ENCODE measurements at places on chromosomes 2 and 18.

DNA sequence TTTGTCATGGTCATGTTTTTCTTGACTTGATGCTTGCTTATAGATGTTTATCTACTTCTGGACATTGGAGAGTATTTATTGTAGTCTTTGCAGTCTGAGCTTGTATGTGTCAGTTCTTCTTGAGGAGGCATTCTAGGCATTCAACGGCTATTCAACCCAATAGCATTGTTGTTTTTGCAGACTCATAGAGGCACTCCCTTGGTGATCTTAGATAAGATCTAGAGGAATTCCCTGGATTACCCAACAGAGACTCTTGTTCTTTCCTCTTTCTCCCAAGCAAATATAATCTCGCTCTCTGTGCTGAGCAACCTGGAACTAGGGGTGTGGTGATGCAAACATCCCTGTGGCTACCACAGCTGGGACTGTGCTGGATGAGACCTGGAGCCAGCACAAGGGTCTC, 40.4 kb downstream of the SYT4 start:
- DNase-seq: no peak

GRCh38 chr2:52022006-52022405, 990.1 kb upstream of the NRXN1 start:
- DNase-seq: no peak

DNA sequence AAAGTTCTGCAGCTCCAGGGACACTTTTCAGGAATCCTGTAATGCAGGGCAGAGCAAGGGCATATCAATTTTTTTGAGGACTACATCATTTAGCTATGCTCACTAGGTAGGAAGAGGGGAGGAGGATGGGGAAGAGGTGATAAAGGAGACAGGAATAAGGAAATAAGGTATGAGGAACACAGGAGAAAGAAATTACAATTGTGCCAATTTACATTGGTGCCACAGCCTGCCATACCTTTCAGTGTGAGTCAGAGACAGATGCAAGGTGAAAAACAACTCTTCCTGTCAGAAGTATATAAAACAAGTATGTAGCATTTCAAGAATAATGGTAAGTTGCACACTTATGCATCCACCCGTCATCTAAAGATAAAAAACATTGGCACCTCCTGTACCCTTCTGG, 5.4 kb upstream of the MRPS9 start:
- no peak for DNase-seq

GRCh38 chr2:10412380-10412779, 35.7 kb downstream of the ODC1 start:
- no peak for DNase-seq

- no peak for DNase-seq
Observed at GRCh38 chr2:53510401-53510800, 257.2 kb upstream of the CHAC2 start.

DNA sequence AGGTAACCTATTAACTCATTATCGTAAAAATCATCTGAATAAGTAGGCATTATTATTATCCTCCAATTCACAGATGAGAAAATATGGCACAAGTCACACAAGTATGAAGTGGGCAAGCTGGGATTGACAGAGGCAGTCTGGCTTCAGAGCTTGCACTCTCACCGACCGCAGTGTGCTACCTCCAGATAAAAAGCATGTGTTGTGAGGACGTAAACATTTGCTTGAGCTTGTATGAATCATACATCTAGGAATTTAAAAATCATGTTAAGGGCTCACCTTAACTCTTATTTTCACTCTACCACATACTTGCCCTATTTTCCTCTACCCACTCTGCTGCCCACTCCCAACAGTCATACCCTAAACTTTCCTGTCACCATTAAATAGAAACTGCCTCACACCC, 65.3 kb upstream of the AMMECR1L start:
- no peak for DNase-seq

DNA sequence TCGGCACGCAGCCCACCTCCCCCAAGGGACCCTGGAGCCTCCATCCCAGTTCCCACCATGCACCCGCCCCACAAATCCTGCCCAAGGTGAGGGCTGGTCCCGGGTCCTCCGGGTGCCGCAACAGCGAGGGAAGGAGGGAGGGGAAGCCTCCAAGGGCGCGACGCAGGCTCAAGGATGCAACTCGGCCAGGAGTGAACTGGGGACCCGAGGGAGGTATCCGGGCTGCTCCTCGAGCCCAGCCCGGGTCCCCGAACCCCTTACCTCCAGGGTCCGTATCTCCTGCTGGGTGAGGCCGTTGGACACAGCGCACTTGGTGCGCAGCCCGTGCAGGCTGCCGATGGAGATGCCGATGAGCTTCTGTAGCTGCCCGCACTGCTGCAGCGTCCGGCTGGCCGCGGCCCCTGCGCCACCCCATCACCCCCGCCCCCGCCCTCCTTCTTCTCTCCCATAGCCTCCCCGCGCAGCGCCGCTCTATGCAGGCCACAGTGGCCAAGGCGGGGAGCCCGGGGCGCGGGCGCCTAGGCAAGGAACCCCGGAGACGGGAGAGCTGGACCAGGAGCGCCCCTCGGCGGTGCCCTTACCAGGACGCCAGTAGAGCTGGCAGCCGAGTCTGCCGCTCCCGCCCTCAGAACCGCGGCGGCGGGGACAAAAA, 124.1 kb downstream of the ANKRD30BL start:
- DNase-seq: no peak

- DNase-seq: no peak
Observed at GRCh38 chr2:31331156-31331555, 83.4 kb downstream of the XDH start.

DNA sequence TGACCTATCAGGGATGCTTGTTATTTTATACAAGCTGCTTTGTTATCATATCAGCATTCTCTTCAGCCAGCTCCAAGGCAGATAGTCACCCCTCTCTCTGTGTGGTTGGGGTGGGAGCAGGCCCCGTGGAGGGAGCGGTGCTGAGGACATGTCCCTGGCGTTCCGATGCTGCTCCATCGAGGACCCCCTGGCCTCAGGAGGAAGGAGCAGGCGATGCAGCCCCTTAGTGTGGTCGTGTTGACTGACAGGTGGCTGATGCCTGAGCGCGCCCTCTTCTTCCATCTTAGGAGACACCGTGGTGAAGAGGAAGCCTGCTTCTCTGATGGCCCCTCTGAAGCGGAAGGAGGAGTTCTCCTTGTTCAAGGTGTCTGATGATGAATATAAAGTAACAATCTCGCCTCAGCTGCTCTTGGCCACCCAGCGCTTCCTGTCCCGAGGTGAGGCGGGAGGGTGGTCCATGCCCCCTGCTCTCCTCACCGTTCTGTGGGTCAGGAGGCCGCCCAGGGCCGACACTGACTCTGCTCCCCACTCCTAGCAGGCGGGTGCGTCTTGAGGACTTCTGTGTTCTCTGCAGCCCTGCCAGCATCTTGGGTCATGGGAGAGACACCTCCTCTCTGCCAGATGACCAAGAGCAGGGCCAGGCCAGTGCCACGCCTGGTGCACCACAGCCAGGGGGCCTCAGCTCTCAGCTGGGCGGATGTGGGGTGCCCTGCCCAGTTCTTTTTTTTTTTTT, 10.6 kb downstream of the CNNM3 start:
- DNase-seq: no peak

DNA sequence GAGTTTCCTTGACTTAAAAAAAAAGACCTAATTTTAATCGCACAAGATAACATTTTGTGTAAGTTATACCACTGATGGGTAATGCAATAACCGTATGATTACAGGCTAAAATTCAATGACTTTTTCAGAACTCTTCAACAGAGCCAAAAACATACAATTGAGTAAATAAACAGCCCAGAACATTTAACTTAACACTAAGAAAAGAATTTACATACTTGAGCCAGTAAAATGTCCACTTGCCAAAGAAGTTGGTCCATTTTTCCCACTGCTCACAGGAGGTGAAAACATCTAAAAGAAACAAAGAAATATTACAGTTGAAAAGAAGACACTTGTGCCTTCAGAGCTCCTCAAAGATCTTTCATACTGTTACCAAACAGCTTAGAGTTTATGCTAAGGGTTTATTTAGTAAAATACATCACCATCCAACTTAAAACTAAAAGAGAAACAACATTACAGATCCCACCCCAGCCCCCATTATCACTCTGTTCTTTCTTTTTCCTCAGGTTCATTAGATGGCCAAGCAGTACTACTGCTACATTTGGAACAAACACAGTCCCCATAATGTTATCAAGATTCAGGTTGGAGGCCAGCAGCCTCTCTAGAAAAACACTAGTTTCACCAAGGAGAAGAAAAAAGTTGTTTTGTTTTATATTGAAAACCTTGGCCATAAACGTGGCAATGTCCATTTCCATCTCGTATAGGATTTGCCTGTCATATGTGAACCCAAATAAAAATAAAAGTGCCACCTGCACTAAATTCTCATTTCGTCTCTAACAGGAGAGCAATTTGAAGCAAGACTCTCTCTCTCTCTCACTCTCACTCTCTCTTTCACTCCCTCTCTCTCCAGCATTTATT, 2.7 kb downstream of the TCF4 start:
- DNase-seq: no peak

DNA sequence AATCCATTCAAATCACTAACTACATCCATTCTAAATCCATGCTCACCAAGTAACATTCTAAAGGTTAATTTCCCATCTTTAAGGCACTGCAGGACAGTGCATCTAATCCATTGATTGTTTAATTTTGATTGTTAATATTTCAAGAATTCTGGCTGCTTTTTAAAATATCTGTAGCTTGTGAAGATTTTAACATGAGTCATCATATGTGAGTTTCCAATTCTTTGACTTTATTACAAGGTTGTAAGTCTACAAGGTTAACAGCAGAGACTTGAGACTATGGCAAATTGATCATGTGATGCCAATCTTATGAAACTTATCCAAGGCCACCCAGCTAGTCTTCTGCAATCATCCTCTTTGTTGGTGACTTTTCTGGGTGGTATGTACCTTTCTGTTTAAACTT, 349.2 kb upstream of the ZC3H15 start:
- DNase-seq: no peak

- no peak for DNase-seq
Observed at GRCh38 chr2:47541848-47542450, 139.0 kb downstream of the MSH2 start.

DNA sequence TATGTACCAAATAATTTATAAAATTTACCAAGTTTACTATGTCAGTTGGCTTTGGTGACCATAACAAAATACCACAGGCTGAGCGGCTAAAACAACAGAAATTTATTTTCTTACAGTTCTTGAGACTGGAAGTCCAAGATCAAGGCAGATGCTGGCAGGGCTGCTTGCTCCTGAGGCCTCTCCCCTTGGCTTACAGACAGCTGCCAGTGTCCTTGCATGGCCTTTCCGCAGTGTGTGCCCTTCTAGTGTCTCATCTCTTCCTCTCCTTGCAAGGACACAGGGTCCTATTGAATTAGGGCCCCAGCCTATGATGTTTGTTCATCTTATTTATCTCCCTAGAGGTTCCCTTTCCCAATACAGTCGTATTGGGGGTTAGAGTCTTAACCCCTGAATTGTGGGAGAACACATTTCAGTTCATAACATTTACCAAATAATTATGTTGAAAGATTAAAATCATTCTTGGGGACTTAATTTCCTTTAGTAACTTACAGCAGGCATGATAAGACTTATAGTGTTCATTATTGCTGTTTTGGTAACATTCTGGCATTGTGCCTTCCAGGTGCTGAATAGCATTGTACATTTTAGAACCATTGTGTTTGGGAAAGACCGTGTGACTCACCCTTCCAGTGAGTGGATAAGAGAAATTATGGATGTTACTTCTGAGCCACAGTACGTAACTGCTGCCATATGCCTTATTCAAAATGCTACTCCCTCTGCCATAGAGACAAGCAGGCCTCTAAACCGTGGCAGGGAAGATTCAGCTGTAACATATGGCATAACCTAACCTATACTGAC, 317.5 kb downstream of the TMX3 start:
- no peak for DNase-seq

DNA sequence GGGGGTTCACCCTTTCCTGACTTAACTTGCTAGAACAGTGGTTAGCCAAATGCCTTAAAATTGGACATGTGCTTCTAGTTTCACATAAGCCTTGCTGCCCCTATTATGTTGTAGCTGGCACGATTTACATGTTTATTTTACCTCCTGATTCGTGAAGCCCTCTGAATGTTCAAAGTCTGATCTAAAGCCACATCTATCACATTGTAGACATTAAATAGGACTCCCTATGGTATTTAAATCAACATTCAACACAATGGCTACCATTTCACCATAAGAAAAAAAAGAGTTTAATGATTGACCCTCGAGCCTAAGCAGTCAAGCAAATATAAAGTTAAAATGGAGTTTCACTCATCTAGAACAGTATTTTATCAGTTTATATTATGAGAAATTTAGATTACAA, 151.5 kb downstream of the GULP1 start:
- DNase-seq: no peak

- DNase-seq: no peak
Observed at GRCh38 chr18:79251021-79251420, 144.7 kb upstream of the NFATC1 start.

GRCh38 chr2:177201919-177202346, 10.7 kb upstream of the HNRNPA3 start:
- no peak for DNase-seq

- no peak for DNase-seq
Observed at GRCh38 chr2:28390746-28391563, 1.7 kb upstream of the FOSL2 start.

- no peak for DNase-seq
Observed at GRCh38 chr18:48749768-48750167, 201.0 kb downstream of the SMAD7 start.

DNA sequence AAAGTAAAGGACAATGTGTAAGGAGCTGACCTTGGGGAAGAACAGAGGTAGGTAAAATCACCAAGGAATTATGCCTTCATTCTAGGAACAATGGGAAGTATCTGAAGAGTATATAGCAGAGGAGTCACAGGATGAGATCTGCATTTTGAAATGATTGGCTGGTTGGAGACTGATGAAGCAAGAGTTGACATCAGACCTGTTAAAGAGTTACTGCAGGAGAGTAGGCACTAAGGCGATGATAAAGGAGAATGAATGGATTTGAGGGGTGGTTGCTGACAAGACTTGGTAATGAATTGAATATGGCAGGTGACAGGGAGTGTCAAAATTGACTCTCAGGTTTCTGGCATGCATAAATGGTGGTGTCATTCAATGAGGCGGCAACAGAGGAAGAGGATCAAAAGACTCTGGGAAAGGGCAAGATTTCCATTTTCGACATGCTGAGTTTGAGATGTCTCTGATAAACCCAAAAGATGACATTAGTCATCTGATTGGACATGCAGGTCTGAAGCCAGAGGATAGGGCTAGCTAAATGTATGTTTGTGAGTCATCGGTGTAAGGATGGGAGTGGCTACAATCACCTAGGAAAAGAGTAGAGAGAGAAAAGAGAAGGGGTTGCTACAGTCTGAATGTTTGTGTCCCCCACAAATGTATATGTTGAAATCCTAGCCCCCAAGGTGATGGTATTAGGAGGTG, 236.5 kb downstream of the DYM start:
- no peak for DNase-seq

DNA sequence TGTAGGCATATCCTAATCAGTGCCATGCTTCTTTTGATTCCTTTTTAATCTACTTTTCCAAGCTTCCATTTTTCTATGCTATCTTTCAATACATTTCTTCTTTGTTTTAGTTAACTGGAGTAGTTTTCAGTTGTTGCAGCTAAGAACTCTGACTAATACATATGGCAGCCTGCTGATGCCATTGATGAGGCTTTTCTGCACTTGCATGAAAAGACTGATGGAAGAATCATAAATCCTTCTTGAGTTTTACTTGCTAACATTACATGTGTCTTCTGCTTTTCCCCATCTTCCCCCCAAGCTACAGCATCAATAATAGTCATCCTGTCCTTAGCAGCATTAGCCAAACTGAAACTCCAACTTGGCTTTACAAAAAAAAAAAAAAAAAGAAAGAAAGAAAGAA, 203.3 kb downstream of the LRP1B start:
- DNase-seq: no peak

GRCh38 chr2:160241251-160242137, 41.4 kb upstream of the ITGB6 start:
- DNase-seq: no peak

GRCh38 chr2:76391678-76392077, 681.0 kb upstream of the GCFC2 start:
- no peak for DNase-seq
